ENCODE measurements at places on chromosomes 16 and 17.

- no peak for DNase-seq
Observed at GRCh38 chr17:75564195-75564594, 23.4 kb upstream of the MYO15B start.

GRCh38 chr17:1958134-1958881, 66.8 kb downstream of the RTN4RL1 start:
- peak; percentile 49 for DNase-seq

GRCh38 chr16:49116873-49117272, 164.8 kb downstream of the CBLN1 start:
- DNase-seq, result no peak

DNA sequence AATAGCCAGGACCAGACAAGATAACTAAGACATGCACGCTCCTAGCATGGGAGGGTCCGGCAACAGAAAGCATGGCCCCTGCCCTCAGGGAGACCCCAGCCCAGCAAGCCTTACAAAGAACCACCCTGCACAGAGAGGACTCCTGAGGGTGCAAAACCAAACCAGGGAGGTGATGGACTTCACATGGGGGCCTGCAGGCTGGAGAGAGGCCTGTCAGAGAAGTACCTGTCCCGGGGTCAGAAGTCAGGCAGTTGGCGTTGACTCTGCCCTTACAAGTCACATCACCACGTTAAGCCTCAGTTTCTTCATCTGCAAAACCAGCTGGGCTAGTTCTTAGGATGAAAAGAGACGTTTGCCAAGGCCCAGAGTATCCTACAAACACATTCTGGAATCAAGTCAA, 4.7 kb downstream of the OTOP2 start:
- DNase-seq, result no peak

DNA sequence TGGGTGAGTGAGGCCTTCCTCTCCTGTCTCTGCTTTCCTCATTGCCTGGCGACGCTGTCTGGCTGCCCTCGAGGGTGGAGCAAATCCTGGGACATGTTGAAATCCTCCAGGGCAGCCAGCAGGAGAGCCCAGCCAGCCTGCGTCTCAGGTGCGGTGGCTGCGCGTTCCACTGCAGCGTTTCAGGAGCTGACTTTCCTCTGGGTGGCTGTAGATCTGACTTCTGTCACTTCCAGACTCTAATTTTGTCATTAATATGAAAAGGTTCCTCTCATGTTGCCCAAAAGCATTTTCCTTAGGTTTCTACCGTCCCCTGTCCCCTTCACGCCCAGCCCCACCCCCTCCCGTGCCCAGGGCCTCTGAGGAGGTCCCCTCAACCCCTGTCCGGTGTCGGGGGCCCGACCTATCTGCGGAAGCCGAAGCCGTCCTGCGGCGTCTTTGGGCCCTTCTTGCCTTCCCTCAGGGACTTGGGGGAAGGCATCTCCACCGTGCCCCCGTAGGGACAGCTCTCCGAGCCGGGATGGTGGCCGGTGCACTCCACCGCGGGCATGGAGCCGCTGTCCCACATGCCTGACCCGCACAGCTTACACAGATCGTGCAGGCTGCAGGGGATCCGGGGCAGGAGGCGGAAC, 95.1 kb downstream of the TBC1D16 start:
- no peak for DNase-seq

DNA sequence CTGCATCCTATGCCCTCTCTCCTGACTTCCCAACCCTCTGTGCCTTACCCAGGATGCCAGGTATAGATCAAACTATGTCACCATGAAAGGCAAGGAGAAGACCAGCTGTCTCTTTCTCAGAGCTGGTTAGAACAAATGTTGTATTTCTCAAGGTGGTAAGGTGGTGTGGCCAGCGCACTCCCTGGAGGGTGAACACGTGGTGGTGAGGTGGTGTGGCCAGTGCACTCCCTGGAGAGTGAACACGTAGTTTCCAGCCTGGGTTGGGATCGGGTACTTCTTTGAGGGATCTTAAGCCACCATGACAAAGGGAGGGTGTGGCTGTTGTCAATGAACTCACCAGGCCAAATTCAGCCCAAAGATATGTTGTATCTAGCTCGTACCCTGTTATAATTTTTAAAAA, 26.8 kb downstream of the KATNIP start:
- DNase-seq, result no peak

GRCh38 chr17:12053552-12053951, 32.9 kb downstream of the MAP2K4 start:
- DNase-seq, result no peak

DNA sequence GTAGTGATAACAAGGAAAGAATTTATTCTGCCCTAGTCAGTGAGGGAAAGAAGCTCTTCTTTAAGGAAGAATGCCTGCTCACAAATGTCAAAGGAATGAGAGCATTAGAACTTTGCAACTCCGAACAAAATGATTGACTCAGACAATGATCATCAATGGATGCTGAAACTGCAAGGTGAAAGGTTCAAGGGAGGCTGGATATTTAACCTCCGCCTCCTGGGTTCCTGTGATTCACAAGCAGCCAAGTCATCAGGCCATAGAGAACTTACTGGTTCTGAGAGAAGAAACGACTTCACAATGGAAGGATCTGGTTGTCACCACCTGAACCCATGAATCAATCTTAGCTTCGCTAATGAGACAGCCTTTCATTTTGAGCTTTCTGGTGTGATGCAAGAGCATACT, 16.0 kb upstream of the SCNN1B start:
- DNase-seq, result no peak

- DNase-seq, result peak; percentile 41
Observed at GRCh38 chr16:68627951-68628425, 17.1 kb upstream of the CDH3 start.

DNA sequence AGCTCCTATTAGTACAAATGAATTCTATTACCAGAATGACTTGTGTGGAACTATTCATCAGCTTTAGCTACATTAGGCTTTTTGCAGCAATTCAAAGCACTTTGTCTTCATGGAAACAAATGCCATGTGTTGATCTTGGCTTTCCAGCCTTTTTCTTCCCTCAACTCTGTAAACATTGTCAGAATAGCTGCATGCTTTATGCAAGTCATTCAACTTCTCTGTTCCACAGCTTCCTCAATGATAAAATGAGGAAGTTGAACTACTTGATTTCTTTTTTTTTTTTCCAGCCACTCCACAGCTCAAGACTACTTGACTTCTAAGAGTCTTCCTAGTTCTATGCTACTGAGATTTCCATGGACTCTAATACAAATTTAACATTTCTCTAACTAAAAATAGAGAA, 41.1 kb downstream of the KIAA0753 start:
- no peak for DNase-seq

DNA sequence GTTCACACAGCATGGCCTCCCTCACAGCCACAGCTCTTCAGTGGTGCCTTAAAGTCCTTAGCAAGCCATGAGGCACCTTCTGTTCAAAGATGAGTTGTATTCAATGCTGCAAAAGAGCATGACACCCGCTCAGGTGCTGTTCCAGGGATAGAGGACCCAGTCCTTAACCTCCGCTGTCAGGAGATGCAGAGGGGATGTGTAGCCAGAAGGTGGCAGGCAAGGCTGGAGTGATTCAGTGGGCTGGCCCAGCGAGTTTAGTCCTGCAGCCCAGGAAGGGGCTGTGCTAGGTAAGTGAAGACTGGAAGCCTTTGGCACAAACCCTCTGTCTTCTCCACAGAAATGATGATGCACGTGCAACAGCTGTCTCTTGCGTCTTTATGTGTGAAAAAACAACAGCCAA, 25.0 kb upstream of the ADAM11 start:
- DNase-seq, result no peak

DNA sequence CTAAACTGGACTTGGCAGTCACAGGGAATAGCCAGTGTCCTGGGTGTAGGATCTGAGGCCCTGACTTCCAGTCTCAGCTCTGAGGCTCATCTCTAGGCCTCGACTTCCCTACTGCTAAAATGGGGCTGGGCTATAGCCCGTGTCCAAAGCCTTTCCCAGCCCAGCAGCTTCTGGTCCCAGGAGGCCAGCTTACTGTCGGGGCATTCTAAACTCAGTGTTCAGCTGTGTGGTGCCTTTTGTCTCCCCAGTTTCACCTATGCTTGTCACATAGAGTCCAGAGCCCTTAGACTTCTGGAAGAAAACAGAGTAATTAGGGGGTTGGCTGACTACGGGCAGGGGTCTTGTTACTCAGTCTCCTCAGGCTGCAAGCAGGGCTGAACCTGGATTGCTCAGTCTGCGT, 94.8 kb downstream of the WSCD1 start:
- no peak for DNase-seq

GRCh38 chr17:68398691-68399637, 58.3 kb downstream of the WIPI1 start:
- DNase-seq, result peak; percentile 71

DNA sequence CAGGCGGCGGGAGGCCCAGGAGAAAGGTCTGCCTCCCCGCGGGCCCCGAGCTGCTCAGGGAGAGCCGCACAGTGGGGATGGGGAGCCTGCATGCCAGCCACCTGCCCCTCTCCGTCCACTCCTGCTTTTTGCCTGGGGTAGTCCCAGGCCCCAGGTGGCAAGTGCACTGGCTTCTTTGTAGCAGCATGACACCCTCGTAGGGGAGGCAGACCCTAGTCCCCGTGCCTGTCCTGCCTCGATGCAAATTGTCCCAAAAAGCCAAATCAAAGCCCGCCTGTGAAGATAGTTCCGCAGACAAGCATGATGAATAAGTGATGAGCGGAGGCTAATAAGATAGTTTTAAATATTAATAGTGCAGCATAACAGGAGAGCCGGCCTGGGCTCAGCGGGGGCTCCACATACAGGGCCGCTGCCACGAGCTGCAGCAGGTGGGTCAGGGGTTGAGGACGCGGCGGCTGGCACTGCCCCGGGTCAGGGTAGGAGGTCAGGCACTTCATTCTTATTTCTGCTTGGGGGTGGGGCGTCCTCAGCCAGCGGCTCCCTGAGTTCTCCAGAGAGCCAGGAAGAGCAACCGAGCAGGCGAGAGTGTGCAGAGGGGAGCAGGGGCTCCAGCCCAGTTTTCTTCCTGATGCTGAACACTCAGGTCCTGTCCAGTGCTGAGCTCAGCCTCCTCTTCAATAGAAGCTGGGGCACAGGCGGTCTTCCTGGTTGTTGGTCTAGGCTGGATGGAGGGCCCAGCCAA, 26.8 kb downstream of the GINS2 start:
- DNase-seq, result peak; percentile 91

GRCh38 chr17:44903012-44903685, 3.9 kb upstream of the EFTUD2 start:
- no peak for DNase-seq

Measured in retina (tissue), 1 donor.